Gastroesophageal sphincter (tissue), 4 donors: ENCODE measurements at places on chromosomes 6 and 20. TPM values are rescaled to one million over a fixed set of nuclear protein-coding genes. Genes with fewer than 3 reads are reported as not detected.
A peak's percentile ranks its signal among the peaks of the same experiment; 100 is the strongest.

DNA sequence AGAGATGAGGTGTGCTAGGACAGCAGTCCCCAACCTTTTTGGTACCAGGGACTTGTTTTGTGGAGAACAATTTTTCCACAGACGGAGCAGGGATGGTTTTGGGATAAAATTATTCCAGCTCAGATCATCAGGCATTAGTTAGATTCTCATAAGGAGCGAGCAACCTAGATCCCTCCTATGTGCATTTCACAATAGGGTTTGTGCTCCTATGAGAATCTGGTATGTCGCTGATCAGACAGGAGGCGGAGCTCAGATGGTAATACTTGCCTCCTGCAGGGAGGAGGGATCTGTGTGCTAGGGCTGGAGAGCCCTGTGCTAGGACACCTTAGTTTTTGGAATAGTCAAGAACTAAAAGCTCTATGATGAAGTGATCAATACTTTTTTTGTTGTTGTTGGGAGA, 2.5 kb downstream of the SMIM13 start:
- ATAC-seq = no peak

- peak; percentile 53 for ATAC-seq
Measured at GRCh38 chr6:16769131-16769985, 8.1 kb upstream of the ATXN1 start.

DNA sequence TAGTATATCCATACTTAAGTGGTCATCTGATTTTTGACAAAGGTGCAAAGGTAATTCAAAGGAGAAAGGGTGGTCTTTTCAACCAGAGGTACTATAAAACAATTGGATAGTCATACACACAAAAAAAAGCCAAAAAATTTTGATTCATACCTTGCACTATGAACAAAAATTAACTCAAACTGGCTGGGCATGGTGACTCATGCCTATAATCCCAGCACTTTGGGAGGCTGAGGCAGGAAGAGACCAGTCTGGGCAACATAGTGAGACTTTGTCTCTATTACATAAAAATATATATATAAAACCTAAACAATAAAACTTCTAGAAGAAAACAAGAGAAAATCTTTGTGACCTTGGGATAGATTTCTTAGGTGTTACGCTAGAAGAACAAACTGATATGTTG, 43.8 kb upstream of the ADIG start:
- no peak for ATAC-seq

DNA sequence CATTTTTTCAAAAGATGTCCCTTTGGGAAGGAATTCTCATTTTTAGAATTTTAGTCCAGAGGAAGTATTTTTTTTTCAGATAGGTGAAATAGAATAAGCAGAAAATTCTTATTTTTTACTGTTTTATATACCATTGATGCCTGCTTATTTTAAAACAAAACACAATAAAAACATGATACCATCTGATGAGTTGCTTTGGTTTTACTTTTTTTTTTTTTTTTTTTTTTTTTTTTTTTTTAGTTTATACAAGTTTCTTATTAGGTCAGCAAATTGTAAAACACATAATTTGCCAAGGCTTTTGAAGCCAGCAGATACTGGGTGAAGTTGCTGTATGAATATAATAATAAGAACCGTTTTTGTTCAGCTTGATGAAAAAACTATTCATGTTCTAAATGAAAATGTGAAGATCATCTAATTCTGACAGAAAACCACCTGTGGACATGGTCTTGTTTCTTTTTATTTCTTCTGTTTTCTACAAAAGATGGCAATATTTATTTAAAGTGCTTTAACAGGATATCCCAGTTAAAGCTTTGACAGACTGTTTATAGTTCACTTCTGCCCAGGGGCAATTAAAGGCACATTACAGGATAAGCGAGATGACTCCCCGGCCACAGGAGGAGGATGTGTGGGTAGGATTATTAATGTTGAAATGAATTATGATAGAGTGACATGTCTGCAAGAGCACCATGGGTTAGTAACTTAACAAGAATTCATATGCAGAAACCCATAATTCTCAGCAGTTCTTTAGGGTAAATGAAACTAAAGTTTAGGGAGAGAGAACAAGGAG, 31.1 kb downstream of the MYB start:
- no peak for ATAC-seq

GRCh38 chr6:68094070-68094469, 541.0 kb upstream of the ADGRB3 start:
- no peak for ATAC-seq

DNA sequence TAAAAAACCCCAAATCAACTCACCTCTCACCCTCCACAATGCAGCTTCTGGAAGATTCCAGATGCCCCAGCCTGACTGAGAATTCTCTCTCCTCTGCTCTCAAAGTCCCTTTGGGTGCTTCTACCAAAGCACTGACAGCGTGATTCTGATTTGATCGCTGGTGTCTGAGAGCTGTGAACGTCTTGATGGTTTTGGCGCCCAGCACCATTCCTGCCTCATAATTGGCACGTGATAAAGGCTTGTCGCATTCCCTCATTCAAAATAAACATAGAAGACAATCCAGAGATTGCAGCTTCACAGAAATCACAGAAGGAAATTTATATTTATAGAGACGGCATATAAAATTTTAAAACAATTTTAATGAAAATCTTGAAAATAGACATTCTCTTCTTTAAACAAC, 24.1 kb upstream of the ECI2 start:
- no peak for ATAC-seq

Gene CGA
- total RNA-seq = not detected
